IMR-90 (cell line): ENCODE measurements at places on chromosomes 2 and 18. TPM values are rescaled to one million over a fixed set of nuclear protein-coding genes. Genes with fewer than 3 reads are reported as not detected.

Gene ALPI
- not detected in 2 replicates for total RNA-seq

Gene AKAIN1
- total RNA-seq: not detected in 2 replicates

- peaks cover 40% of the 10 kb centered on the region for H3K27me3 ChIP-seq
- no peaks in the 10 kb centered on the region for H3K36me3 ChIP-seq
- no peak overlapping the region for H3K27ac ChIP-seq
- H3K4me1 ChIP-seq: no peaks in the 10 kb centered on the region
- DNase-seq: no peak
Observed at GRCh38 chr2:95077530-95077825, 44.1 kb downstream of the MRPS5 start.

DNA sequence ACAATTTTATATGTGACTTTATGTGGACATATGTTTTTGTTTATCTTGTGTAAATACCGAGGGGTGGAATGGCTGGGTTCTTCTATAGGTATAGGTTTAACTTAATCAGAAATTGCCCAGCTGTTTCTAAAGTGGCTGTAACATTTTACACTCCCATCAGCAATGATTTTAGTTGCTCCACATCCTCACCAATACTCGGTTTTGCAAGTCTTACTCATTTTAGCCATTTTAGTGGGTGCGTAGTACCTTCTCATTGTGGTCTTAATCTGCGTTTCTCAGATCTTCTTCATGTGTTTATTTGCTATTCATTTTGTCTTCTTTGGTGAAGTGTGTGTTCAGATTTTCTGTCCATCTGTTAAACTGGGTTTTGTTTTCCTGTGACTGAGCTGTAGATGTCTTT, 95.4 kb upstream of the BCL2L11 start:
- DNase-seq: no peak
- H3K27ac ChIP-seq: no peak overlapping the region
- H3K36me3 ChIP-seq: no peaks in the 10 kb centered on the region
- H3K4me3 ChIP-seq: no peak overlapping the region

DNA sequence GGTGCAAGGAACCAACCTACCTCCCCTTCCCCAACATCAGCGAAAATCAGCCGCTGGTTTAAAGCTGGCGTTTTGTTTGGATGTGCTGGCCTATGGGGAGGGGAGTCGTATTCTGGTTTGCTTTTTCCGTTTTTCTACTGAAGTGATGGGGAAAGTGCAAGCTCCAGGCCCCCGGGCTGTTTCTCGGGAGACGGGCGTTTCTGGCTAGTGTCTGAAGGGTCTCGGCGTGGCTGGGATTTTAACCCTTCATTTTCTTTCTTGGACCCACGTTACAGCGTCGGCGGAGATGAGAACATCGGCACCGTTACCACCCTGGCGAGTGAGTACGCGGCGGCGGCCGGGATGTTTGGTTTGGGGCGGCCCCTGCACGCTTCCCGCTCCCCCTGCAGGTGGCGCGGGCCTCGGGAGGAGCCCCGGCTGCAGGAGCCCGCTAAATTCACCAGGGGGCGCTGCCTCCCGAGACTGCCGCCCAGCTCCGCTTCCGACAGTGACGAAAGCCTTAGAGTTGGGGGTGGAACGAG, 70.7 kb downstream of the PLB1 start:
- H3K27ac ChIP-seq: peak overlapping the region; percentile 67
- H3K27me3 ChIP-seq: no peaks in the 10 kb centered on the region
- H3K4me3 ChIP-seq: peak overlapping the region; percentile 65
- DNase-seq: peak; percentile 72
- 0 out of 2 replicates have a peak, but pooled peaks cover 2% of the 10 kb centered on the region for H3K4me1 ChIP-seq
